ENCODE measurements at places on chromosomes 3 and 15.

DNA sequence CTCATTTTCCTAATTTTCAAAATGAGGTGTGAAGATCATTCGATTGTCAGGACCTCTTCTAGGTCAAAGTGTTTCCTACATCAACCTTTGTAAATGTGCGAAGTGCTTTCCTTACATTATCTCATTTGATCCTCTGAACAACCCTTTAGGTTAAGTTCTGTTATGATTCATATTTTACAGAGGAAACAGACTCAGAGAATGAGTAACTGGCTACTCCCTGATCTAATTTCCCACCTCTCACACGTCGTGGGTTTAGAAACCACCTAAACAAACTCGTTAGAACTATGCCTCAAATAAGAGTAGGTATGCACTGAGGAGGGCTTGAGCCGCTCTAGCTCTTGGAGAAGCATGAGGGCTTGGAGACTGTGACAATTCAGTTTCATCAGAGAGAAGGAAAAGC is 148.6 kb downstream of the CD47 start:
- no peak for DNase-seq

DNA sequence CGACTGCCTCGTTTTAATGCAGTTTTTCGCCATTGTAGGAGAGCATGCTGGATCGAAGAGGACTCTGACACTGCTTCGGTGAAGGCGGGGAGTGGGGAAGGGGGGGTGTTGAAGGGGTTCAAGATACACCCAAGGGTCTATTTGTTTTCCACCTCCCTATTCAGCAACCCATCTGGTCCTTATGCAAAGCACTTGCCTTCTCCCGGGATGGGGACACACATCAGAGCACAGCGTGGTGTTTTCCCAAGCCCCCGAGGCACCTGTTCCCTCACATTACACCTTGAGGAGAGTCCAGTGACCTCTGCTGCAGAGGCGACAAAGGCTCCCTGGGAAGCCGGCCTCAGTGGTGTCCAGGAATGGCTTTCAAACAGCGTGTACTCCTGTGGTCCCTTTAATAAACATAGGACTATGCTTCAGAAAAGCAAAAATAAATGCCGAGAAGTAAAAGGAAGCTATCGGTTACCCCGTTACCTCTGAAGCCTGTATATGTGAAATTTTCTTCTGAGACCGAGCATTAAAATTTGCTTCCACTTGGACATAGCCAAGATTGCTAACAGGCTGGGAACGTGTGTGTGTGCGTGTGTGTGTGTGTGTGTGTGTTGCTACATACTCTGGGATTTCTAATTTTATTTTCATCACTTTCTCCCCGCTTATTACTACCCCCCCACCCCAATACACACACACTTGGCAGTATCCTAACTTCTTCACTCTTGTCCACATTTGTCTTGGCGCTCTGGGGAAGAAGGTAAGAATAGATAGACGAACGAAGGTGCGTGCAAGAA is 53.2 kb downstream of the CCDC54 start:
- no peak for DNase-seq

GRCh38 chr3:54488297-54488696 is 365.9 kb downstream of the CACNA2D3 start:
- DNase-seq, result no peak

GRCh38 chr15:86115145-86115801 is 35.6 kb downstream of the AGBL1 start:
- DNase-seq, result no peak

- DNase-seq, result no peak
These were observed 1.5 kb upstream of the PPM1M start for GRCh38 chr3:52243791-52244628.

GRCh38 chr15:73346735-73347312 is 21.9 kb downstream of the HCN4 start:
- no peak for DNase-seq

GRCh38 chr3:108221393-108221792 is 831 bp downstream of the IFT57 start:
- no peak for DNase-seq

Measured in cortex of kidney (tissue), 1 donor.